Stimulated activated CD4-positive, alpha-beta T cell treated with anti-CD3 and anti-CD28 coated beads, Interleukin-1b, Interleukin-23, amount 100 ng/mL, for 48 hours (primary cell): ENCODE measurements at places on chromosomes 11 and 22.

DNA sequence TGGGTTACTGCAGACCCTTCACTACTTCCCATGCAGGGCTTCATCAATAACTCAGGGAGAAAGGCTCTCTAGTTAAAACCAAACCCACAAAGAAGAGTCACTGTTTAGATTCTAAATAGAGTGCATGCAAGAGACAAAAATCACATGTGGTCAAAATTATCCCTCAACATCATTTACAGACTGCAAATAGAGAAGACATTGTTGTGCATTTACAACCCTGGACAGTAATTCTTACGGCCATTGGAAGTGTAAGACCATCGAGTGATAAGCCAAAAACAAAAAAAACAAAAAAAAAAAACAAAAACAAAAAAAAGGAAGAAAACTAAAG, 93.4 kb downstream of the RASSF10 start:
- no peak for DNase-seq

GRCh38 chr22:29697853-29698598, 21.8 kb upstream of the CABP7 start:
- DNase-seq = no peak

DNA sequence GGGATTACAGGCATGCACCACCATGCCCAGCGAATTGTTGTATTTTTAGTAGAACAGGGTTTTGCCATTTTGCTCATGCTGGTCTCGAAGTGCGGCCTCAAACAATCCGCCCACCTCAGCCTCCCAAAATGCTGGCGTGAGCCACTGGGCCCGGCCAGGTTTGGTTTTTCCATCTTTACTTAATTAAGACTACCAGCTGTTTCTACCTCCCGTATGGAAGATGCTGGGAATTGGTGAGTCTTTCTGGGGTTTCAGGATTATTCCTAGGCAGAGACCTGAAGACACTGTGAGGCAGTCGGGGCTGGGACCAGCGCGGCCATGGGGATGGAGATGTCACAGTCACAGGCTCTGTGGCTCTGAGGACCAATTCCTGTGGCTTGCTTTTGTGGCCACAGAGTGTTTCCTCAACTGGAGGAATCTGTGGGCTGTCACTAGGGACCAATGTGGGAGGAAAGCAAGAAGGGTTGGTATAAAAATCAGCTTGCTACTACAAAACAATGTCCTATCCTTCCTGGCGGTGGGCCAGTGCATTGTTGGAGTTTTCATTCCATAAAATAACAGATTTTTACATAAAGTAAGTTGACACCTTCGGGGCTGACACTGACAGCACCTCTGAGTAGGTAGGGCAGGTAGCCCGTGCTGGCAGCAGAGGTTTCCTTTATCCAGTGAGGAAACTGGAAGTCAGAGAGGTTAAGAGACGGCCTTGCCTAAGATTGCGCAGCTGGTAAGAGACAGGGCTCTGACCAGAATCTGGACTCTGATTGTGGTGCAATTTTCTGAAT, 8.4 kb upstream of the FTH1 start:
- DNase-seq = no peak

DNA sequence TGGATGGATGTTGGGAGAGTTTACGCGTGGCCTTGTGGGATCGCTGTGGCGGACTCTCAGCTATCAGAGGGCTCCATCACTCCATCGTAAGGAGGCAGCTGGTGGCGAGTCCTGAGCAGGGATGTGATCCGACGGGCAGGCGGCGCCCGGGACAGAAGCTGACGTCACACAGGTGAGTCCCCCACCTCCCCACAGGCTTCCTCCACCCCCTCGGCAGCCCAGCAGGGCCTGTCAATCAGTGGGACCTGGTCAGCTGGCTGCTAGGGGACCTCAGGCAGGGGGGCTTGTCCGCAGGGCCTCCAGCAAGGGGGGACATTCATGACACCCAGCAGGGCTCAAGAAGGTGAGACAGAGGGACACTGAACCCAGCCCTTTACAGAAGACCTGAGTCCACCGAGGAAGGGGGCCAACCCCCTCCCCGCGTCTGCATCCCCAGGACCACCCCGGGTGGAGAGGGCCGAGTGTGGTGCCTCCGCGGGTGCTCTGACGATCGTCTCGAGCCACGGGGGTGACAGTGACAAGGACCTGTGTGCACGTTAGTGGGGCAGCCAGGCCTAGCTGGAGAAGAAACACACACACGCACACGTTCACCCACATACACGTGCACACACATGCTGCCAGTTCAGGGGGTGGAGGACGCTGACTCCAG, 7.1 kb downstream of the HRAS start:
- DNase-seq = no peak

GRCh38 chr11:83220260-83220659, 26.7 kb downstream of the ANKRD42 start:
- DNase-seq = no peak

- DNase-seq = no peak
Measured at GRCh38 chr11:46202149-46202548, 75.3 kb upstream of the CREB3L1 start.
